ENCODE measurements at places on chromosomes 4 and X.

DNA sequence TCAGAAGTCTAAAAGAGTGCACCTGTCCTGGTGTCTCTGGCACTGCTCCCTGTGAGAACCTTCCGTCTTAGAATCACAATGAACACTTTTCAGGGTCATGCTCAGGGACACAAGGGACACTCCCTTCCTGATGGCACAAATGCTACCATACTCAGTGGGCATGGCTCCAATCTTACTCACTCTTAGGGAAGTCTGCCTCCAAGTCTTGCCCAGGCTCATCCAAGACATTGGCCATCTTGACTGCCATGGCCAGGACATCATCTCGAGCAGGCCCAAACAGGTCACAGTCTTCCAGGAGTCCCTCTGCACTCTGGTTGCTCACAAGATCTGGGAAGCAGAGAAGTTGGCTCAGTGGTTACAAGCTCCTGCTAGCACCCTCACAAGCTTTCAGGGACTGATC is 8.8 kb downstream of the ZMYM3 start:
- no peak for DNase-seq

GRCh38 chr4:30912098-30912714 is 192.0 kb downstream of the PCDH7 start:
- DNase-seq: no peak

DNA sequence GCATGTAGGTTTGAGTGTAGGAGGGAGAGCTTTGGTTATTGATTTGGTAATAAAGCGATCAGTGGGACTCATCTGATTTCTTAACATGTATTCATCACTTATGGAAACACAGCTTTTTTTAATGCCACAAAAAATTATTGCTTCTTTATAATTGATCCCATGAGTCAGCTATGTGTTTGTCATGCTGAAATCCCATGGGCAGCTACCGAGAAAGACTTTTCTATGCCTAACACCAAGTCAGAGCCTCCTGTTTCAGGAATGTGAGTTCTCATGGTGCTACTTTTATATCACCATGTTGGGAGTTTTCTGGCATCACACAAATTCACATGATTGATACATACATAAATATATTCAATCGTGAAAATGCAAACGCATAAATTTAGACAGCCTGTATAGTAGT is 165.7 kb downstream of the RAPGEF2 start:
- no peak for DNase-seq

DNA sequence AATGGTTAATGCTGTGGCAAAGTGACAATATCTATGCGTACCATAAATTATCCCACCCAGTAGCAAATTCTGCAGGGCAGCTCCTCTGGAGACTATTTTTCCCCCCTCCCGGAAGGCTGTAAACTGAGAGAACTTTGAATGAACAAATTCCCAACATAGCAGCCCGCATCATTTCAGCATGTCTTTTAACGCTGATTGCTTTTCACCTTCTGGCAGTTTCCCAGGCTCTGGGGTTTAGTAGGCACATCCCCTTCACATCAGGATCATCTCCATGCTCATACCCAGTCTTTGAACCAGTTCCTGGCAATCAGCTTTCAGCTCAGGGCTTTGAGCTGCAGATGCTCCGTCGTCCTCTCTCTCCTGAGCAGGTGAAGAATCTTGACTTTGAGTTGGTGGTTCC is 26.6 kb upstream of the WDR1 start:
- no peak for DNase-seq

DNA sequence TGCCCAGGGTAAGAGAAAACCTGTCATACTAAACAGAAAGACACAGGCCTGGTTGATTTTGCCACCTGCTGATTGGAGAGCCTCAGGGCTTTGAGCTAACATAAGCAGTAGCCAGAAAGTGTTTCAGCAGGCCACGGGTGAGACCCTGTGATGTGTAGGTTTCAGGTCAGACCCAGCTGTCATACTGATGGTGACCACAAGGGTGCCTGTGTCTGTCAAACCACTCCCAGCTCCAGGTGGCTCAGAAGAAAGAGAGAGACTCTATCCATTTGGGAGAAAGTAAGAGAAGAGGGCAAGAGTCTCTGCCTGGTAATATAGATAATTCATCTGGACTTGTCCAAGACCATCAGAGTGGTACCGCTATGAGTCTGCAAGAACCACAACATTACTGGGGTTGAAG is 72.8 kb upstream of the NLRP2B start:
- DNase-seq: no peak

DNA sequence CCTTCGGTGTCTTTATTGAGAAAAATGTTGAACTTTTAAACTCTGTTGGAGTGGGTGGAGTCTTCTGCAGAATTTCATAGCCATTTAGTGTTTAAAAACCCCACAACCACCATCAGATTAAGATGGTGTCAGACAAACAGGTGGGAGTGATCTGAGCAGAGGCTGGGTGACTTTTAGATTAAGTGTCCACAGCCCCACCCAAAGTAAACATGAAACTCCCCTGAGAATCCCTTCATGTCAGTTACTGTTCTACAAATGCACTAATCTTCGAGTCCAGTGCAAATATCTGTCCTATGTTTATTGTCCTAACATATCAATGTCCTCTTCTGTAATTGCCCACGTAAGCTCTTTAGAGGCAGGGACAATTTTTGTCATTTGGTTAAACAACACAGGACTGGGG is 175.6 kb upstream of the RBPJ start:
- no peak for DNase-seq

DNA sequence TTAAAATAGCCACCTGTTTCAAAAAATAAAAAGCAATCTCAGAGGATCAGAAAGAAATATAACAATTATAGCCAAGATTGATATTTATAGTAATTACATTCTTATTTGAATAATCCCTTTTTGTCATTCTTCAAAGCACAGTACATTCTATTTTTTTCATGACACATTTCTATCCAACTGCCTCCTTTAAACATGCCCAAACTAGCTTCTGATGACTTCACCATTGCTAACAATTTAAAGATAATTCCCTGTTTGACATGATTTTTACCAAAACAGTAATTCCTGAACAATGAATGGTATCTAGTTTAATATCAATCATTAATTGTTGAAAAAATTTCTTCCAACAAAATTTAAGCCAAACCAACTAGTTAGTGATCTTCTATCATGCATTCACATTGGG is 172.4 kb downstream of the SNCA start:
- DNase-seq: no peak

GRCh38 chr4:86685401-86685800 is 91.3 kb downstream of the PTPN13 start:
- no peak for DNase-seq

DNA sequence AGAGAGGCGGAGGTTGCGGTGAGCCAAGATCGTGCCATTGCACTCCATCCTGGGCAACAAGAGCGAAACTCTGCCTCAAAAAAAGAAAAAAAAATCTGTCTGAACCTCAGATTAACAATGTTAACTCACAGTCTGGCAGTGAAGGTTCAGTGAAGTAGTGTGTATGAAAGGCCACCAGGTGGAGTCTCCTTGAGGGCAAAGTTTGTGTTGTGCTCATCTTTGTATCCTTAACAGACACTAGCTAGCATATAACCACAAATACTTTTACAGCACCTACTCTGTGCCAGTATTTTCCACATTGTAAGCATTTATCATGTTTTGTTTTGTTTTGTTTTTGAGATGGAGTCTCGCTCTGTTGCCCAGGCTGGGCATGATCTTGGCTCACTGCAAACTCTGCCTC is 46.0 kb upstream of the MGST2 start:
- DNase-seq: peak; percentile 36

GRCh38 chr4:140937866-140938265 is 181.7 kb upstream of the TBC1D9 start:
- DNase-seq: no peak

- no peak for DNase-seq
Measured at GRCh38 chrX:136250191-136251040, 784 bp downstream of the MAP7D3 start.

DNA sequence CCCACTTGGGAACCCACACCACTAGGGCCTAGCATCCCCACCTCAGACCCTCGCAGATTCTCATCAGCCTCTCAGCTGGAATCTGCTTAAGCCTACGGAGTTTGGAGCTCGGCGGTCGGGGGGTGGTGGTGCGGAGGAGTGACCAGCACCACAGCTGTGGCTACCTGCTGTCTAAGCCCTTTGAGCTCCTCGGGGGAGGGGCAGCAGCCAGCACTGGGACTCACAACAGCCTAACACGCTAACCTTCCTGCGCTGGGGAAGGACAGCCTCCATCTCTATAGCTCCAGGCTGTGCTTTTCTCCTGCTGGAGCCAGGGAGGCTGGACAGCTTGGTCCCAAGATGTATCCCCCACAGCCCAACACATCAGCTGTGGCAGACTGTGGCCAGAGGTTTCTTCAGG is 281.5 kb downstream of the USP46 start:
- no peak for DNase-seq

GRCh38 chr4:109939190-109939589 is 26.5 kb downstream of the EGF start:
- DNase-seq: no peak

DNA sequence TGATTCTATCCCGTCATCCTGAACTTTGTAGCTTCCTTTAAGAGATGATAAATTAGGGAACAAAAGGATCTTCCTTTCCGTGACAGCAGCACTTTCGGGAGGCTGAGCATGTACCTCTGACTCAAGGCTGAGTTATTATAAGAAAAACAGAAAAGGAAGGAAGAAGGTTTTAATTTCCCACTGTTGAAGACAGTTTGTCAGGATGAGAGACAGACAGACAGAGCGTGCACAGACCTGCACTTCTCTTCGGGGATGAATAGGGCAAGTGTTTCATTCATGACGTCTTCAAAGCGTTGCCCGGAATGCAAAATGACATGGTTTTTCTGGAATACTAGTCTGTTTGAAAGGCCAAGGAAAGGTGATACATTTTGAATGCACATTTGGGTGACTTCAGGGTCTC is 405.3 kb upstream of the FAT1 start:
- no peak for DNase-seq

- DNase-seq: no peak
Measured at GRCh38 chr4:7206911-7207567, 14.7 kb downstream of the SORCS2 start.

DNA sequence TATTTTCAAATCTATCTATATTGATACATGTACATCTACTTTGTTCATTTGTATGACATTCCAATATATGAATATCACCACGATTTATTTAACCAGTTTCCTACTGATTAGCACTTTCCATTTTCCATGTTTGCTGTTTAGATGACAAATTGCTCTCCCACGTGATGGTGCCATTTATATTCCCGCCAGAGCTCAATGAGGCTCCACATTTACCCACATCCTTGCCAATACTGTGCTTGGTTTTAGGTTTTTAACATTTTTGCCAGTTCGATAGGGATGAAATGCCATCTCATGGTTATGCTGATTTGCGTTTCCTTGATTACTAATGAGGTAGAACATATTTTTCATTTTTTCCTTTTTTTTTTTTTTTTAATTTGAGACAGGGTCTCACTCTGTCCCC is 86.7 kb upstream of the TRIM2 start:
- DNase-seq: no peak

DNA sequence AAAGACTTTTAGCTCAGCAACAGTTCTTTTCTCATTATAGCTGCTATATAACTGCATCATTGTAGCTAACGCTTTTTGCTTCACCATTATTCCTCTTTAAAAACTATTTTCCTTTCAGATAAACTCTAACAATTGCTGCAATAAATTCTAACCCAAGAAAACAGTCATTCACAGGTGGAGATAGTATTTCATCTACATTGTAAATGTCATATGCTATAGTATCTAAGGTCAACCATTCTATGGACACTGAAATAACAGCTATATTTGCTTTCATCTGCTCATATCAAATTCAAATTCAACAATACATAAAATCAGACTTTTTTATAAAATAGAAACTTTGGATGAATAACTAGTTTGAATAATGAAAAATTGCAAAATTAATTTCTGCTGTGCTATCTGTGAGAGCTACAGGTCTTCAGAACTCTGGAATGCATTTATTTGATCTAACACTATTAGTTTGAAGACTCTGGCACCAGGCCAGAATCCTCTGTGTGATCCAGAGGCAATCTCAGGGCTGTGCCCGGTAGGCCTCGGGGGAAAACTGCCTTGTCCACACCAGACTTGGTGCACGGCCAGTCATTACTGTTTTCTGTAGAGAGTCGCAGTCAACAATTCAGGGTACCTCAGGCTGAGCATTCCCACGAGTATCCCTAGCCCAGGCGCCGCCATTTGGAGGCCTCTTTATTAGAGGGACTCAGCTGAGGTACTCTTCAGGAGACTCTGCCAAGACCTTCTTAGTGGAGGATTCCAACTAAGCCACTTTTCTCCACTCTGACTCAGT is 332.4 kb downstream of the SLC7A11 start:
- no peak for DNase-seq

DNA sequence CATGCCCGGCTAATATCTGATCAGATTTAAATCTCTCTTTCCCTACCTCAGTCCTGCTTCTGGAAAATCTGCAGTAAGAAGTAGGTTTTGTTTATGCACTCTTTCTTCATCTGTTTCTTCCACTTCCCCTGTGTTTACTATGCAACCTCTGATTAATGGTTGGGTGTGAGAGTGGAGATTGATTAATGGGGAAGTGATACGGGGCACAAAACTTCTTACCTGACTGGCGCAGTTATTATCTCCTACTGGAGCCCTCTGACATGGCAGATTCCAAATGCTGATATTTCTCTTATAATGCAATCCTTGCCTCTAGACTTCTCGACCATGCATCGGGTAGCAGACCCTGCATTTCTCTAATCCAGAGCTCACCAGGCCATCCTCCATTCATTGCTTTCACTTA is 60.2 kb upstream of the HPGD start:
- DNase-seq: no peak

DNA sequence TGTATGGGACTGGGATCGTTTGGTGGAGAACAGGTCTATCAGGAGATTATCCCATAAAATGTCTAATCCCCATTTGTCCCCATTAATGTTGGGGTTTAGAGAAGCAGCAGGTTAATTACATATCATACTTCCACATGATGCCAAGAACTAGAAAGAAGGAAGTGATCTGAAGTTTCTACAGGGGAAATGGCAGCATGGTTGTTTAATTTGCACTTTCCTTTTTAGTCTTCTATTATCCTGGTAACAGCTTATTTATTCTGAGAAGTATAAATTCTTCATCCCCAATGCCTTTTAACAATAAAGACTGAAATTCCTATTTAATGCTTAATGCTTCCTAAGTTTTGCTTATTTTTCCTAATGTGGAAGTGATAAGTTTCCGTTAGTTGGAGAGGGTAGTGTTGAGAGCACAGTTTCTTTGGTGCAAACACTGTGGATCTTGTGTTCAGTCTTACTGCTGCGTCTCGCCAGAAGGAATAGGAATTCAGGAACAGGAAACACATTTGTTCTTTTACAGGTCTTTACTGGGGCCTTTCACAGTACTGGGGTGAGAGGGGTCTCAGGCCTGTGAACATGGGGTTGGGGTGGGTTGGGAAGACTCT is 59.5 kb upstream of the TADA2B start:
- no peak for DNase-seq

DNA sequence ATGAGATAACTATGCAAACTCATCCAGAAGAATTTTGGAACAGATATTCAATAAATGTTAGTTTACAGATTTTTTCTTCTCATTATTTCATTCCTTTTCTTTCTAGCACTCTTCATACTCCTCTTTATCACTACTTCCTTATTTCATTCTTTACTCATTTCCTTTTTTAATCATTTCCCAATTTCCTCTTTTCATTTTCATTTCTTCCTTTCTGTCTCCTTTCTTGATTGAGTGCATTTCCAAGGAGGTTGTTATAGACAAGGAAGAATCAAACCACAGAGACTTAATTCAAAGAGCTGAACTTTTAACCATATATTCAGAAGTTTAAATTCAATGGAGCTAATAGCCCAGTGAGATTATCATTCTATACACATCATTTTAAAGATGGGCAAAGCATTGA is 600.7 kb downstream of the ARAP2 start:
- DNase-seq: no peak
